NCI-H1436 (cell line): ENCODE measurements at places on chromosomes 7 and 10.

GRCh38 chr7:37007268-37007667 lies 283.0 kb upstream of the AOAH start:
- no peak for DNase-seq

- DNase-seq = no peak
Measured at GRCh38 chr10:69751214-69751613, 50.5 kb upstream of the COL13A1 start.

DNA sequence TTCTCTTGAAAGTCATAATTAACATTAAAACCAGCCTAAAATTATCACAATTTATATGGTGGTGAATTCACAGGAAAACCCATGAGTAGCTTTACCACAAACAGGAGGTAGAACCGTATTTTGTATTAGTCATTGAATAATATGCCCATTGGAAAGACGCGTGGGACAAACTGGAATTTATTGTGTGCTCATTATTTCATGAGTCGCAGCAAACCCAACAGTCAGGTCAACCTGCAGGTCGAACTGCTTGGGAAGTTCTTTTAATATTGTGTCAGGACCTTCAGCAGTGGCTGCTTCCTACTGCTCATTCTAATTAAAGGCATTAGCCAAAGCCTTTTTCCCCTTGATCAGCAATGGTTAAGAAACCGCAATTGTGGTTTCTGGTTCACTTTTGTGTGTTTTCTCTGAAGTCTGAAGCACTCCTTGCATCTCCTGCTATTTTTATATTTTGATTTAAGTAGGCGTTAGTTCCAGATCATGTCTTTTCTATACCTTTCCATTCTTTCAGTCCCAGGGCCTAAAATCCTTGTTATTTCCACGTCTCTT lies 100.1 kb downstream of the RAB11FIP2 start:
- DNase-seq = no peak

- DNase-seq = no peak
Measured at GRCh38 chr10:29322918-29323317, 34.0 kb downstream of the LYZL1 start.

DNA sequence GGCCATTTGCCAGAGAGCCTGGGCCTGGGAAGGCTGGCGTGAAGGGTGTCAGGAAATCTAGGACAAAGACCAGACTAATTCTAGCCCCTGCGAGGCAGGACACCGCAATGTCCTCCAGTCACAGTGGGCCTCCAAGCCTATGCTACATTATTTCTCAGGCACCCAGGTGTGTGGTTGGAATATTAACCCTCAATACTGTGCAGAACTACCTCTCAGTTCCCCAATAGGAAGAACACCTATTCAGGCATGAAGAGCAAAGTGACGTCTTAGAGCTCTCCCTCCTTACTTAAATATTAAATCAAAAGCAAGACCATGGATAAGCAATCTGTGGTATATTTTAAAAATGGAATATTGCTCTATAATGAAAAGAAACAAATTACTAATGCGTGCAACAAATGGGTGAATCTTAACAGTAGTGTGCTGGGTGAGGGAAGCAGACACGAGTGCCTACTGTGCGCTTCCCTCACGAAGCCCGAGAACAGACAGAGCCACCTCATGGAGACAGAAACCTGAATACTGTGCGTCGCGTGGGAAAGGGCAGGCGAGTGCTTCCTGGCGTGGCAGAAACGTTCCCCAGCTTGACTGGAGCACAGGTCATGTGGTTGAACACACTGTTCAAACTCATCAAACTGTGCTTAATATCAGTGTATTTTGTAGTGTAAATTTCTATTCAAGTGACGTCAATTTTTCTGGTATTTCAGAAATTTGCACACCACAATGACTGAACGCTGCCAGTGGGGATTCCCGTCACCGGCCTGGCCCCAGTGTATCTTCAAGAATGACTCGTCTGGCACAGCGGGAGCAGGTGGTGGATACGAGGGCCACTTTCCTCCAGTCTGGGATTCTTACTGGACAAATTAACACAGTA lies 15.5 kb upstream of the PTPRN2 start:
- DNase-seq = no peak

GRCh38 chr10:93851169-93851568 lies 42.6 kb upstream of the SLC35G1 start:
- DNase-seq = no peak

DNA sequence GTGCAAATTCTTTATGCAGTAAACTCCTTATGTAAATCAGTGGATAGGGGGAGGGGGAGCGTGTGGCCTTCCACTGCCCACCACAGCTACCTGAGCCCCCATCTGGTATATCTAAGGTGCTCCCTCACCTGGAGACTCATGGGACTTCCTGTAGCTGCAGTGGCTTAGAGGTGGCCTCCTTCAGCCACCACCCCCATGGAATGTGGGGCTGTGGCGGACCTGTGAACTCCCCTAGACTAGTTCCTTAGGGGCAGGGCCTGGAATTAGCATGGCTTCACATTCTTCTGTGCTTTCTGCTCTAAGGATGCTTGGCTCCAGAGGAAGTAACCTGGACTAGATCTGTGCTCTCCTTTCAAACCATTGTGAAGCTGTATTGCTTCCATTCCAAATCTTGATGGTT lies 550.5 kb upstream of the COBL start:
- no peak for DNase-seq

- DNase-seq = no peak
Measured at GRCh38 chr10:114326795-114327194, 77.5 kb downstream of the AFAP1L2 start.

GRCh38 chr7:133705596-133705995 lies 421.5 kb upstream of the LRGUK start:
- DNase-seq = no peak

DNA sequence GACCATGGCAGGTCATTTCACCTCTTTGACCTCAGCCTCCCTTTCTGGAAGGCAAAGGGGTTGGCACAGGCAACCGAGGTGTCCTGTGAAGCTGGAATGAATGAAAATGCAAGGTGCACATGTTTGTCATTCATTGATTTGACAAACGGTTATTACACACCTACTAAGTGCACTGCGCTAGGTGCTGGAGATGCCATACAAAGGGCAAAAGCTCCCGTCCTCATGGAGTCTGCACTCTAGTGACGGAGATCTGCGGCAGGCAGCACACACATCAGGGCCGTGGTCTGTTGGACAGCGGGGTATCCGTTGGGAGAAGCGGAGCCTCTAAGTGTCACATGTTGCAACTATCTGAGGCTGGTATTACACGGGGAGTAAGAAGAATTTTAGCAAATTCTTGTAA lies 44.2 kb downstream of the PRF1 start:
- no peak for DNase-seq

GRCh38 chr10:108204528-108205305 lies 1040.2 kb upstream of the SORCS1 start:
- DNase-seq = peak; percentile 7

DNA sequence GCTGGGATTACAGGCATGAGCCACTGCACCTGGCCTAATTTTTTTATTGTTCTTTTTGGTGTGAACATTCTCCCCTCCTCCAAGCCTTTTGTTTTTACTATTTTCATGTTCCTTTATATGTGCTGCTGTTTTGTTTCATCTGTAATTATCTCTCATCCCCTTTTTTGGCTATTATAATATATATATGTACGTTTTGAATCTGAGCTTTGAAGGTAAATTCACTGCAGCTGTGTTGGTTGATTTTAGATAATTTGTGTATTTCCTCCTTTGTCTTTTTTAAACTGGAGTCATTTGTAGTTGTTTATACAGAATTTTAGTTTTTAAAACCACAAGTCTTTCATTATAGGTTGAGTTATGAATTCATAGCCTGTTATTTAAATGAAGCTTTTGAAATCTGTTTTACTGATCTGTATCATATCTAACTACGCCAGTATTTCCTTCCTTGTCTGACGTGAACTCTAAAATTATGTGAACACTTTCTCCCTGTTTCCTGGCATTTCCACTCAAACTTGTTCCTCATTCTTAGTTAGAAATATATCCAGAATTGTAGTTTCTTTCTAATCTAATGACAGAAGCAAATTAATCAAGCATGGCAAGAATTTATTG lies 54.9 kb downstream of the PTEN start:
- no peak for DNase-seq

DNA sequence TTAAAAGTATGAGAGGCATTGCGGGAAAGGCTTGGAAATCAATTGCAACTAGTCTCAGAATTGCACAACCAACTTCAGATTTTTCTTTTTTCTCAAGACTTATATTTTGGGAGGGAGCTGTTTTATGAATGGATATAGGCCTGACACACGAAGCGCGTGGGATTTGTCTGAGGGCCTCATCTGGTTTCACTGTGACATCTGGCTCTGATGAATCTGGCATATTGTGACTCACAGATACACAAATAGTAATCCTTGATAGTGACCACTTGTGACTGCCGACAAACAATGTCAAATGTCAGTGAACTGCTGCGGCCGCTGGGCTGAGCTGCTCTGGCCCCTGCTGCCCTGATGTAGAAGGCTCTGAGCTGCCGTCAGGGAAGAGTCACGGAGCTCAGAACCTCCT lies 655.1 kb downstream of the INHBA start:
- no peak for DNase-seq

DNA sequence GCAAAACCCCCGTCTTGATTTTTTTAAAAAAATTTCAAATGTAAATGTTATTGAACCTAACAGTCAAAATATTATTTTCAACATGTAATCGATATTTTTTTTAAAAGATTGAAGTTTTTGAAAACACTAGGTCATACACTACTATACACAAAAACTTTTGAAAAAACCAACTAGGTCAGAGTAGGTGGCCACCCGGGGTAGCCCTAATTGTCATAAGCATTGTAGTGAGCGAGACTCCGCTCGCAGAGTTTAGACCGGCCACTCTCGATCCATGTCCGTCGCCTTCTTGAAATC lies 417 bp downstream of the RFC2 start:
- no peak for DNase-seq

- no peak for DNase-seq
Measured at GRCh38 chr10:49371967-49372366, 23.9 kb downstream of the DRGX start.

- no peak for DNase-seq
Measured at GRCh38 chr10:17758200-17758599, 6.2 kb downstream of the TMEM236 start.
